ENCODE measurements at places on chromosomes 6 and 20. TPM values are rescaled to one million over a fixed set of nuclear protein-coding genes. Genes with fewer than 3 reads are reported as not detected.

DNA sequence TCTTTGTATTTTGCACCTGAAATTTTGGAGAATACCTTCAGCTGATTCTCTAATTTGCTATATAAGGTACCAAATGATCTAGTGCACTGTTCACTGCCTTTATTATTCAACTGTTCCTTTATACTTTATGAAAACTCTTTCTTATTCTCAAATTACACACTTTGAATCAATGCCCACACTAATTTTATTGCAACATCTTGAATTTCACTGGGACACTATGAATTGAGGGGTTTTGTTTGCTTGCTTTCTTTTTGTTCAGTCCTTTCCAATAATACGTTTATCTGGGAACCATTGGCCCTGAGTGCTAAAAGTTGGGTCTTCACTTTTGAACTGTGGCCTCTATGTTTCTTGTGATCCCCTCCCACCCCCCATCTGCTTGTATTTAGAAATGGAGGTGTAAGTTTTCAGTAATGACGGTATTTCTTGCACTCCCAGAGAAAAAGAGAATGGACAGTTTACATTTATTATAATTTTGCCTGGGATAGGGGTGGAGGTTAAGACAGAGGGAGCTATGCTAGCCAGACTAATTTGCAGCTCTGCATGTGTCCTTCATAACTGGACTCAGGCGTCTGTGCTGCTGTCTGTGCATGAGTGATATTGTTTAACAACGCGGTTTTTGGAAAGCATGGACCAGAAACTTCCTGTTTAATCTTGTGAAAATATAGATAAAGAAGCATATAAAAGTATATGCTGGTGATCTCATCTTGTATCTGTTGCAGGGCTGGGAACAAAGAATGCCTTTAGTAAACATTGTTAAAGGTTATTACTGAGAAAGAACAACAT lies 98.1 kb downstream of the DNAH8 start:
- DNase-seq = no peak

GRCh38 chr6:34032856-34033255 lies 113.0 kb downstream of the GRM4 start:
- no peak for DNase-seq

DNA sequence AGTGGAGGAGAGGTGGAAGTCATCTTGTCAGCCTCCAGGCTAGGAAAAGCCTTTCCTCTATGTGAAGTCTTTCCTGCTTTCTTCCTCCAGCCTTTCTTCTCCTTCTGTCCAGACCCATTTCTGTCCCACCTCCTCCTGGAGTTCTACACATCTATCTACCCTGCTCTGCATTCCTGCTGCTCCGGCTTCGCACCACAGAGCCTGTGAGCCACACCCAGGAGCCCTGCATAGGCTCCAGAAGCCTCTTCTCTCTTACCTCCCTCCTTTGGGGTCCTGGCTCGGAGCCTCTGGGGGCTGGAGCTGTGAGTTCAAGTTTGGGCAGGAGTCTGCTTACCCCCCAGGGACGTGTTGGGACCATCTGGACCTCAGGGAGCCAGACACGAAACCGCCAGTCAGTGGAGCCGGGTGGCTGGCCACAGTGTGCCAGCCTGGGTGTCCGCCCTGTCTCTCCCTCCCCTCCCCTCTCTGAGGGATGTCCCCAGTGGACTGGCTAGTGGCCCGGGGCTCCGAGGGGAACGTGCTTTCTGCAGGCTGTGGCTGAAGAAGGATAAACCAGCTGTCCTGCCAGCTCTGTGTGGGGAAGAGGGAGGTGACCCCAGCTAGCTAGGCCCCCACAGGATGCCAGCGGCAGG lies 99.2 kb downstream of the VEGFA start:
- no peak for DNase-seq

DNA sequence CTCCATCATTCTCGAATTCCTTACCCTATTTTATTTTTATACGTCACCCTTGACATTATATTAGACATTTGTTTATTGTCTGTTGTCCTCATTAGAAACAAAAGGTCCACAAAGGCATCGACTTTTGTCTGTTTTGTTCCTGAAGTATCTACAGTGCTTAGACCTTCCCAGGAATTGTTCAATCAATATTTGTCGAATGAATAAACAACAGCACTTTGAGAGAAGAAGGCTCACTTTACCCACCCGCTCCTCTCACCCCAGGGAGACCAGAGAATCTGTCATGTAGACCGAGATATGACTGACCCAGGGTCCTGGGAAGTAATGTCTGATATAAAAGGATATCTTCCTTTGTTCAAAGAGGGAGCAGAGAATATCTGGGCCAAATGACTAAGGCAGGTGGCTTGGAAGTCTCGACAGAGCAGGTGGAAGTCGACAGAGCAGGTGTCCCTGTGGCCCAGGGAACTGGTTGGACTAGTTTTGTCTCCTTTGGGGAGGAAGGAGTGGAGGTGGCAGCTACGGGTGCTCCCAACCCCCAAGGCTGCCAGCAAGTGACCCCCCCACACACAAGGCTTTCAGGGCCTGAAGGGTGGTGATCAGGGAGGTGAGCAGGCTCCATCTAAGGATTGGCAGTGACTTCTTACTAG lies 14.8 kb upstream of the CHMP4B start:
- DNase-seq = no peak

- DNase-seq = no peak
Measured at GRCh38 chr6:160931378-160932310, 59.9 kb upstream of the MAP3K4 start.

Gene DDX39B
- 580 TPM for total RNA-seq

Gene SMLR1
- total RNA-seq = not detected

Gene C6orf163
- 0.12 TPM for total RNA-seq

- peak; percentile 76 for DNase-seq
Measured at GRCh38 chr6:39357998-39358686, 35.6 kb upstream of the KCNK16 start.

- DNase-seq = no peak
Measured at GRCh38 chr6:13566500-13566899, 7.9 kb upstream of the SIRT5 start.

DNA sequence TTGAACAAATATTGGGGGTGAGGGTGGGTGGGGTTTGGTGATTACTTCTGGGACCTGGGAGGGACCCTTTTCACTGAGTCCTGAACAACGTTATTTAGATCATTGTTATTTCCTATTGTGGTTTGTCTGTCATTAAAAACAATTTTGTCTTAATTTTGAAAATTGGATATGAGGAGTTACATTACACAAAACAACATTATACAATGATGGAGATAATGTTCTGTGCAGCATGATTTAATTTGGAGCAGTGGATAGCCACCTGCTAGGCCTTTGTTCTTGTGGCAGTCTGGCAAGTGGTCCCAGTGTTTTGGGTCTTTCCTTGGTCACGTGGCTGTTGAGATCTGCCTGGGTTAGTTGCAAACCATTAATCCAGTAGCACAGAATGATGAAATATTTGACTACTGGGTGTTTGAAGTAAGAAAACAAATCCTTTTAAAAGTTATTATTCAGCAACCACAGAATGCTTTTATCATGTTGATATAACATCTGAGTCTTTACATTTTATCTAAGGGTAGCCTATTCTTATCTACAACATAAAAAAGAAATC lies 172.8 kb downstream of the CDKAL1 start:
- no peak for DNase-seq

GRCh38 chr6:41687501-41688175 lies 47.8 kb downstream of the TFEB start:
- no peak for DNase-seq

DNA sequence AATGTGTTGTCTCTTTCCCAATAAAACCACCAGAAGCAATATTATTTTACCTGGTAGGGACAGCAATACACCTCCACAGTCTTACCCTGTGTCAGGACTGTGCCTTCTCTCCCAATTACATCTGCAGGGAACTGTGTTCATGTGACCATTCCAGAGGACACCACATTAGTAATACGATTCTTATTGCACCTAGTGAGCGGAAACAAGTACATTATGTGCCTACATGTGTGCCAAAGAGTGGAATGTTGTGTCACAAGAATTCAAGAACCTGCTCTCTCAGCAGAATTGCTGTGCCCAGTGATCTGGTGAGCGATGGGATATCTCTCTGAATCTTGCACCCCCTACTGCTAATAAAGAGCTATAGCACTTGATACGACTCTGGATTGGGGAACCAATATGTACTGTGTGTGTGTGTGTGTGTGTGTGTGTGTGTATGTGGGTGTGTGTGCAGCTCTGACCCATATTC lies 57.4 kb upstream of the FOXC1 start:
- DNase-seq = peak; percentile 26

DNA sequence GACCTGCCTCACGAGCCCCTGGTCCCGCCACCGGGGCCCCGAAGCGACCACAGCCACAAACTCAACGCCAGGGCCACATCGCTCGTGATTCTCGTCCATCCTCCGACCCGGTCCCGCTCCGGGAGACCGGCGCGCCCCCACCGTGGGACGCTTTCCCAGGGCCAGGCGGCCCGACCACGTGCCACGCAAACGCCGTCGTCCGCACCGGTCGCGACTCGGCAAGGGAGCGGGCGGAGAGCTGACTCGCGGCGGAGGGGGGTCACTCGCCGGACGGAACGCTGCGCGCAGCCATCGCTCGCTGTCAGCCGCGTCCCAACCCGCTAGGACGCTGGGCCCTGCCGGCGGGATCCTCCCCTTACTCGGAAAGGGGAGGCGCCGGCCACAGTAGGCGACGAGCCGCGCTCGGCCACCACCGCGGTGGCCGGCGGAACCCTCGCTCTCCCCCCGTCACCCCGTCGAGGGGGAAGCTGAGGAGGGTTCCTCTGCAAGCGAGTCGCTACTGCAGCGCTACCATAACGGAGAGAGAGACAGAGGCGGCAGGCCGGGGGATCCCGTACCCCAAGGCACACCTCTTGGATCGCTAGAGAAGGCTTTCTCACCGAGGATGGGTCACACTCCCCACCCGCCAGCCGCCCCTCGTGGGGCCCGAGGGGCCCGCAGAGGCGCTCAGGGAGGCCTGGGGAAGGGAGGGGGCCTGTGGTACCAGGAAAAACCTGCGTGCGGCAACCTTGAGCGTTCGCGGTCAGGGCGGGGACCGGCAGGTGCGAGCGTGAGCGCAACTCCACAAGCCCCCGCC lies 511.8 kb upstream of the ZNF337 start:
- no peak for DNase-seq

GRCh38 chr6:50120300-50120699 lies 70.6 kb upstream of the DEFB112 start:
- no peak for DNase-seq

DNA sequence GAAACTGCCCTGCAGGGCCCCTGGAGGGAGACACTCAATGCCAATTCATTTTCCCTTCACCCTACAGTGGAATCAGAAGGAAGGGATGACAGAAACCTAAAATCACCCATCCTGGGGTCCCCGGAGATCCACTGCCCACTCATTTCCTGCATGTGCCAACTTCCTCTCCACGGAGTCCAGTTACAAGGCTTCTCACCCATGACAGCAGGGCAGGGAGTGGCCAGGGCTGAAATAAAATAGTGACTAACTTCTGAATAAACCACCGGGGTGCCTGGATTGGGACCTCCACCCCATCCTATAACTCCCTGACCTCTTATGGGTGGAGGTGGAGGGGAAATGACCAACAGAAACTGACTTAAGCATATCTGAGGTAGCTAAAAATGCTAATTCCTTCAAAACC lies 362.3 kb downstream of the MAFB start:
- DNase-seq = no peak

- peak; percentile 48 for DNase-seq
Measured at GRCh38 chr6:165227644-165228329, 81.6 kb downstream of the C6orf118 start.

Gene MMS22L
- total RNA-seq = 21.7 TPM

DNA sequence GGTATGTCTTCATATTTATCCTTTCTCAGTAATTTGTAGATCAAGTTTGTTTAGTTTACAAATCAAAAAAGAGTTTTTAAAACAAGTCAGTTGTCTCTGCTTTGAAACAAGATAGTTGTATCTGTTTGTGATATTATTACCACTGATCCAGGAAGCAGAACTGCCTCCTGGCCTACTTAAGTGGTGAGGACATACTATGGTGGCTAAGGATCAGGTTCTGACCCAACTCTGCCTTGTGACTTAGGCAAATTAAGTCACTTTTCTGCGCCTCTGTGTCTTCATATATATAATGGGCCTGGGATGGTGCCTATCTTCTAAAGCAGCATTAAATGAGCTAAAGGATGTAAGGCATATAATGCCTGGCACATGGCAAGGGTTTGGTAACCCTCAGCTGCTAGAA lies 8.7 kb downstream of the ANKS1A start:
- DNase-seq = no peak

Gene SLC24A3
- total RNA-seq = 0.04 TPM

Gene REM1
- not detected for total RNA-seq

Data from H4 (cell line).